ENCODE measurements at places on chromosomes 1 and 21.

GRCh38 chr1:233570706-233571105 lies 43.2 kb upstream of the KCNK1 start:
- no peak for DNase-seq

DNA sequence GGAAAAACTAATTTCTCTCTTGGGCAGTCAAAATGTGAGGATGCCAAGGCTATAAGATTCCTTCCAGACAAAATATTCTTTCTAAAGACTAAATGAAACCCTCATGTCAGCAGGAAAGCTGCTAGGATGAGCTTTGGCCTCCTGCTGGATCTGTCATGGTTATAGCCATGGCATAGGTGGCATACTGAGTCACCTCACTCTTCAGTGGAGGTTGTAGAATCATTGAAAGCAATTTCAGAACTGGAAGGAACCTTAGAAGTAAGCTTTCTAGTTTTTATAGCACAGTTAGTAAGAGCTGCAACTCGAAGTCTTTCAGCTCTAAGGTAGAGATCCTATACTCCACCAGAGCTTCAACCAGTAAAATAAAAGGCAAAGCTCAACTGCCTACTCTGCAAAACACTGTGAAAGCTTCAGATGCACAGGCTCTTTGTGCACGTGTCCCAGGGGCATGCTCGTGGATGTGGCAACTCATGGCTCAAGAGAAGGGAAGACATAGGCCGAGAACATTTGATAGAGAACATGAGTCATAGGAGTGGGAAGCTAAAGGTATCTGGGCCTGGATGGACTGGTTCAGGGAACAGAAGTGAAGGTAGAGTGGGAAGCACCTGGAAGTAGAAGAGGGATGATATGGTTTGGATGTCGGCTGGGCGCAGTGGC lies 5.8 kb downstream of the AVPR1B start:
- no peak for DNase-seq

GRCh38 chr1:165439330-165439729 lies 5.6 kb downstream of the RXRG start:
- no peak for DNase-seq

- DNase-seq, result no peak
These were observed 18.7 kb downstream of the RPE65 start for GRCh38 chr1:68431076-68431475.

GRCh38 chr1:209105701-209106100 lies 477.8 kb upstream of the CAMK1G start:
- DNase-seq, result no peak

GRCh38 chr1:156645056-156645455 lies 3.1 kb downstream of the BCAN start:
- DNase-seq, result no peak

DNA sequence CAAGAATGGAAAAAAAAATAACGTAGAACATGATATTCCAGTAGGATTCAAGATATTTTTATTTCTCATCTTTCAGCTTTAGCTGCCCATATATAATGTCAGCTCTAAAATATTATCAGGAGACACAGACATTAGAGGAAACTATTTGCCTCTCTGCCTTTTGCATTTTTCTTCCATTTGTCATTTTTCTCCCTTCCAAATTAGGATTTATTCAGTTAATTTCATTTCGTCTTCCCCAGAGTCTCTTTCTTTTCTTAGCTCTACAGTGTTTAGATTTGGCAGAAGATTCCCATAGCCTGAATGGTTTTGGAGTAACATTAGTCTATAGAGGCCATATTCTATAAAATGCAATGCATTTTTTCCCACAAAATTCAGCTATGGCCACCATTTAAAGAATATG lies 5.1 kb upstream of the ENAH start:
- no peak for DNase-seq

GRCh38 chr1:18976096-18976495 lies 19.6 kb upstream of the IFFO2 start:
- DNase-seq, result no peak

DNA sequence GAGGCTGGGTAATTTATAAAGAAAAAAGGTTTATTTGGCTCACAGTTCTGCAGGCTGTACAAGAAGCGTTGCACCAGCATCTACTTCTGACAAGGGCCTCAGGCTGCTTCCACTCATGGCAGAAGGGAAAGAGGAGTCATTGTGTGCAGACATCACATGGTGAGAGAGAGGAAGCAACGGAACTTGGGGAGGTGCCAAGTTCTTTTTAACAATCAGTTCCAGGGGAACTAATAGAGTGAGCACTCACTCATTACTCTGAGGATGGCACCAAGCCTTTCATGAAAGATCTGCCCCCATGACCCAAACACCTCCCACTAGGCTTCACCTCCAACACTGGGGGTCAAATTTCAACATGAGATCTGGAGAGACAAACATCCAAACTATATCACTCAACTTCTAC lies 77.2 kb downstream of the DDAH1 start:
- no peak for DNase-seq

DNA sequence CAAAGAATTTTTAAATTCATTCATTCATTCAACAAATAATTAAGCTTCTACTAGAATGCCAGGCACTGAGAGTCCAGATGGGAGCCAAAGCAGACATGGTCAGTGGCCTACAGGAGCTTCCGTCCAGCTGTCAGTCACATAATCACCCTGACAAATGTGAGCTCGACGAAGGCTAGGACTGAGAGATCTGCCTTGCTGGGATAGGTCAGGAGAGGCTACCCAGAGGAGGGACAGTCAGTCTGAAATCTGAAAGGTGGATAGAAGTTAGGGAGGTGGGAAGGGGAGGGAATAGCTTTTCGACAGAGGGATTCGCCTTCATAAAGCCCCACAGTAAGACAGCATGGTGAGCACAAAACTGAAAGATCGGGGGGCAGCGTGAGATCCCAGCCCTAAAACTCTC lies 8.3 kb downstream of the EPHX1 start:
- no peak for DNase-seq

DNA sequence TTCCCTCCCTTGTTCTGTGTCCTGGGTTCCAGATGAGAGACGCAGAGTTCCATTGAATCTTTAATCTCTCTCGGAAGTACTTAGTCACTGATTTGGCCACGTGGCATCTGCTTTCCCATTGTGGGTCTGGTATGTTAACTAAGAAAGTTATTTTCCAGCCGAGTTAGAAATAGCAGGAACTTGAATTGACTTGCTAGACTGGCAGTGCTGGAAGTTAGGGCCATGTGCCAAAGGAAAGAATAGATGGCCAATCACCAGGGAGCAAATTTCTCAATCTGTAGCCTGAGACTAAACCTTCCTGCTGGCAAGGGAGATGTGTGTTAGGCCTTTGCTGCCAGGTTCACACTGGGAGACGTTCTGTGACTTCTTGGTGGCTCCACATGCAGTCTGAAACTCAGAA lies 24.2 kb upstream of the SLFNL1 start:
- no peak for DNase-seq

GRCh38 chr1:12088607-12089006 lies 25.5 kb downstream of the TNFRSF8 start:
- peak; percentile 34 for DNase-seq

DNA sequence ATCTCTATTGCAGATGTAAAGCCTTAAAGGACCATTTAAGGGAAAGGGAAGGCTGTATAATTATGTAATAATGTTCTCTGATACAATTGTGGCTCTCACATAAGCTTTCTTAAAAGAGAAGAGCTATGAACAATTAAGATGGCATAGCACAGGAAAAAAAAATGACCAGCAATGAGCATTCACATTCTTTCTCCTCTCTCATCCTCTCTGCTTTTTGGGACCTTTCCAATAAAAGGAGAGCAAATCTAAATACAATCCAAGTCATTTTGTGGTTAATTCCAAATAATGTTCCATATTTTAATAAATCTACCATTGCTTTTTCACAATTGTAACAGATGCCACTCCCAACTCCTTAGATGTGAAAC lies 23.5 kb downstream of the SMYD3 start:
- no peak for DNase-seq

DNA sequence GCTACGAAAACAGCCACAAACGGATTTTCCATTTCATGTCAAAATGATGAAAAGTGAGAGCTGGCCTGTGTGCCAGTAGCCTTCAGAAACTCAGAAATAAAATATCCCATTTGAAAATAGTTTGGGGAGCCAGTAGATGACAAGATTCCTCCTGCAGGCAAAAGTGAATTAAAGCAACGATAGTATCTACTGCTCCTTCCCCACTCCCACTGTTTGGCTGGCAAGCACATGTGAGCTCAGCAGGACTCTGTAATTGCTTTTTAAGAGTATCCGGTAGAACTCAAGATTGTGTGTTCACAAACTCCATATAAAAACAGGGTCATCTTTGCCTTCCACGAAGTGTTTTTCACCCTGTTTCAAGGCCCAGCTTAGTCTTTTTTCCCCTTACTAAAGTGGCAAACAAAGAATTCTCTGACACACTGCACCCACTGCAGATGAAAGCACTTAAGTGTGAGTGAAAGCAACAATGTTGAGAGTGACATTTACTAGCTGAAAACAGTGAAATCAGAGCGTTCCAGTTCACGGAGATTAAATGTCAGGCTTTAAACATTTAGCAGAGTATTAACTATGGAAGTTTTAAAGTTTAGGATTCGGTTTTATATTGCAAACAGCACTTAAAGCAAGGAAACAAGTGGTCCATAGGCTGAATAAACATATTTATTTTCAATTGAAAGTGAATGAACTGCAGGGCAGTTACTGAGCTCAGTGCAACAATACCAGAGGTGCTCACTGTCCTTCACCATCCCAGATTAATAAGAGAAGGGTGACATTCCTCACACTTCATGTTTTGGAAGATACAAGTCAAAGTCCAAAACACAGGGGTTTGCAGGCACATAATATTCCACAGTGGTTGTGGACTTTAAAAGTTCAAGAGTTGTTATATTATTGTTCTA lies 70.0 kb downstream of the ALG14 start:
- DNase-seq, result no peak

- no peak for DNase-seq
These were observed 226.6 kb upstream of the TMEM51 start for GRCh38 chr1:14926818-14927575.

DNA sequence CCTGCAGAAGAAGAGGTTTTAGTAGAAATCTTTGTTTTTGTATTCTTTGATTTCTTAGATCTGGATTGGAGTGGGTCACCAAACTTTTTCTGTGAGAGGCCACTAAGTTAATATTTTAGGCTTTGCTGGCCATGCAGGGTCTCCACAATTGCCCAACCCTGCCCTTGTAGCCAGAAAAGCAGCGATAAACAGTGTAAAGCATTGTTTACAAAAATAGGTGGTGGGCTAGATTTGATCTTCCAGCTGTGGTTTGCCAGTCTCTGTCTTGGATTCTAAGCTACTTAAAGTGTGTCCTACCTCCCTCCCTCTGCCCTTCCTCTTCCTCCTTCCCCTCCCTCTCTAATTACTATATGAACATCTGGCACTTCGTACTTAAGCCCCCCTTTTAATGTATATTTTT lies 68.0 kb downstream of the LAMC1 start:
- no peak for DNase-seq

DNA sequence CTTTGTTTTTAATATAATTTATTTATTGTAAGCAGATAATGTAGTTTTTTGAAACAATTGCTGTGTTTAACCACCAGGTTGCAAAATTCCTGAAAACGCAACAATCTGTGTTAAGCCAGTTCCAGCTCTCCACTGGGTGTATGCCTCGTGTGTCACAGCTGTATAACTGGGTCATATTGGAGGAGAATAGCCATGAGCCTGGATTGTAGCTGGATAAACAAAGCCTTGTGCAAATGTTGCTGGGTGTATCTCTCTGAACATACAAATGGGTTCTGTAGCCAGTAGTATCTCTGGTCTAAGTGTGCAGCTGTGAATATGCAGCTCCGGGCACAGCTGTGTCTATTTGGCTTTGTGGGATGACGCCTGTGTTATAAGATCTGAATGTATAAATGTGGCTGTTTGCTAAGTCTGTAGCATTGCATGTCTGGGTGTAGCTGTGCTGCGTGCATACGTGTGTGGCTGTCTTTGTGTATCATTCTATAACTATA lies 2.8 kb downstream of the TCEA3 start:
- DNase-seq, result peak; percentile 39

All from hematopoietic multipotent progenitor cell treated with erythropoietin and hydrocortisone succinate and interleukin-3 and kit ligand, for 8 days (in vitro differentiated cells).